Adipocyte (in vitro differentiated cells): ENCODE measurements at places on chromosomes 4 and X.
A peak's percentile ranks its signal among the peaks of the same experiment; 100 is the strongest.

DNA sequence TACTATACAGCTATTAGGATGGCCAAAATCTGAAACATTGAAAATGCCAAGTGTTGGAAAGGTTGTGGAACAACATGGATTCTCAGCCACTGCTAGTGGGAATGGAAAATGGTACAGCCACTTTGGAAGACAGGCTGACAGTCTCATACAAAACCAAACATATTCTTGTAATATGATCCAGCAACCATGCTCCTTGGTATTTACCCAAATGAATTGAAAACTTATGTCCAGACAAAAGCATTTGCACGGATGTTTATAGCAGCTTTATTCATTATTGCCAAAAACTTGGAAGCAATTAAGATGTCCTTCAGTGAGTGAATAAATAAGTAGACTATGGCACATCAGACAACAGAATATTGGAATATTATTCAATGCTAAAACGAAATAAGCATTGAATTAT lies 105.8 kb upstream of the DCLK2 start:
- peak; percentile 74 for DNase-seq

DNA sequence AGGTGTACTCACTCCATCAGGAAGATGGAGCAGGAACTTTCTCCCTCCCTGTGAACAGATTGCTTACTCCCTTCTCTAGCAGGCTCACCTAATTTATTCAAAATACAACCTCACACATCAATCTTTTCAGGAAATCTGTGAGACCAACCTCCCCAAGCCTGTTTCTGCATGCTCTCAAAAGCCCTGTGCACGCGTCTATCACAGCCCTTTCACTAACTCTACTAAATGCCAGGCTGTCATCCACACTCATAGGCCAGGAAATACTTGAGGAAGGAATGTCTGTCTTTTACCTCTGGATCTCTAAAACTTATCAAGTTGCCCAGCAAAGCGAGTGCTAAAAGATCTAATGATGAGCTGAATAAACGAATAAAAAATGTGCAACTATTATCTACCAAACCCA lies 11.2 kb downstream of the CAMK2D start:
- no peak for DNase-seq

DNA sequence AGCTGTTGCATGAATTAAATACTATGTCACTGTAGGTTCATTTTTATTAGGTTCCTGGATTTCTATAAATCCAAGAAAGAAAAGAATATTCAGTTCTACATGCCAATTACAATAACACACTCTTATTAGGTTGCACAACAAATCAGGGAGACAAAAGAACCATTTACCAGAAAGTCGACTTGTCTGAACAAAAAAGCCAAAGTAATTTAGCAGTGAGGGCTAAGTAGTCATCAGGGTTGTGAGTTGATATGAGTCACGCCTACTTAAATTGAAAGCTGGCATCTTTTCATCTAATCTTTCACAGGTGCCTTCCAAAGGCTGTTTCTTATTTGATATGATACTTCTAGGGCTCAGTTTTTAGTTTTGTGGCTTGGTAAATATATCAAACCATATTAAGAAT lies 25.4 kb upstream of the GNRHR start:
- no peak for DNase-seq

GRCh38 chr4:55781812-55782211 lies 37.8 kb upstream of the EXOC1L start:
- DNase-seq, result no peak

- no peak for DNase-seq
These were observed 28.8 kb downstream of the CD99 start for GRCh38 chrX:2719774-2720447.

- no peak for DNase-seq
These were observed 172.6 kb downstream of the AMELX start for GRCh38 chrX:11465648-11466411.

DNA sequence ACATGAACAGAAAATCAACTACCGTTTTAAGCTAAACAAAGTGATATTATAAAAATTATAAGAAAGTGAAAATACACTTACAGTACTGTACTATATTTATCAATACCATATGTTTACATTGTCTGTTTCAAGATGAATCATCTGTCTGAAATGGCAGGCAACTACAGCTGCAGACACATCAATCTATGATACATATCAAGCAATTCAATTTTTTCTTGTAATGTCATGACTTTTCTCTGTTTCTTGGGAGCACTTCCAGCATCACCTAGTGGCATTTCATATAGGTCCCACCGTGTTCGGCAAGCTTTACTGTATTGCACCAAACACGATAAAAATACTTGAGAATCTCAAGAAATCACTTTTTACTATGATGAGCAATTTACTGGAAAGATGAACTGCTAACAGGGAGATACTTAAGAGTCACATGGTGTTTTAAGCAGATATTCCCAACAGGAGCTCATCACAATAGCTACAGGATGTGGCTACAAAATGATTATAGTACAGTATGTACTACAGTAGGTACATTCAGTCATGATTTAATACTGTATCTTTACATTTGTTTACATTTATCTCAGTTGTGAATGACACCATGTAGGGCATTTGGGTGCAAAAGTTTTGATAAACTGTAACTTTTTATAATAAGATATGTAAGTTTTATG lies 207.4 kb downstream of the ADAM29 start:
- DNase-seq, result no peak

GRCh38 chrX:1215123-1215823 lies 2.8 kb upstream of the CRLF2 start:
- no peak for DNase-seq

GRCh38 chr4:131470360-131470759 lies 1678.7 kb upstream of the PCDH10 start:
- no peak for DNase-seq

GRCh38 chr4:28444886-28445496 lies 1584.3 kb downstream of the STIM2 start:
- DNase-seq, result no peak

GRCh38 chrX:131617182-131617581 lies 73.3 kb downstream of the OR13H1 start:
- DNase-seq, result no peak

GRCh38 chr4:5124876-5125275 lies 73.6 kb downstream of the STK32B start:
- DNase-seq, result no peak

- DNase-seq, result no peak
These were observed 555.6 kb downstream of the PPARGC1A start for GRCh38 chr4:23333946-23334878.

DNA sequence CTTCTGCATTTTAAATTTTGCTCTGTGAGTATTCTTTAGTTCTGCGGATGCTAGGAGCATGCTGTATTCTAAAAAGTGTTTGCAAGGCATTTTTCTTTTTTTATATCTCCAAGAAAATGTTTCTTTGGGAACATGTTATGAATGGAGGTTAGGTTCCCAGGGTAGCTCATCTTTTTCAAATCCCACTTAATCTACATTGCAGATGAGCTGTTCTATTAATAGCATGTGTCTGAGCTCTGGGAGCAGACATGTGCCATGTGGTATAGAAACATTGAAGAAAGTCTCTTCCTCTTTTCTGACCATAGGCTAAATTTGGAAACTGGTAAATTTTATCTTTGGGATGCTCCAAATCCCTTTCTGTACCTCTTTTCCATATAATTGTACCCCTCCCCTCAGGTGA lies 23.2 kb downstream of the DIAPH2 start:
- no peak for DNase-seq

GRCh38 chr4:140242357-140243277 lies 88.6 kb upstream of the MAML3 start:
- DNase-seq, result no peak

GRCh38 chrX:13432414-13433297 lies 112.8 kb upstream of the ATXN3L start:
- peak; percentile 94 for DNase-seq

GRCh38 chrX:112056886-112057285 lies 25.7 kb downstream of the TRPC5 start:
- DNase-seq, result no peak

DNA sequence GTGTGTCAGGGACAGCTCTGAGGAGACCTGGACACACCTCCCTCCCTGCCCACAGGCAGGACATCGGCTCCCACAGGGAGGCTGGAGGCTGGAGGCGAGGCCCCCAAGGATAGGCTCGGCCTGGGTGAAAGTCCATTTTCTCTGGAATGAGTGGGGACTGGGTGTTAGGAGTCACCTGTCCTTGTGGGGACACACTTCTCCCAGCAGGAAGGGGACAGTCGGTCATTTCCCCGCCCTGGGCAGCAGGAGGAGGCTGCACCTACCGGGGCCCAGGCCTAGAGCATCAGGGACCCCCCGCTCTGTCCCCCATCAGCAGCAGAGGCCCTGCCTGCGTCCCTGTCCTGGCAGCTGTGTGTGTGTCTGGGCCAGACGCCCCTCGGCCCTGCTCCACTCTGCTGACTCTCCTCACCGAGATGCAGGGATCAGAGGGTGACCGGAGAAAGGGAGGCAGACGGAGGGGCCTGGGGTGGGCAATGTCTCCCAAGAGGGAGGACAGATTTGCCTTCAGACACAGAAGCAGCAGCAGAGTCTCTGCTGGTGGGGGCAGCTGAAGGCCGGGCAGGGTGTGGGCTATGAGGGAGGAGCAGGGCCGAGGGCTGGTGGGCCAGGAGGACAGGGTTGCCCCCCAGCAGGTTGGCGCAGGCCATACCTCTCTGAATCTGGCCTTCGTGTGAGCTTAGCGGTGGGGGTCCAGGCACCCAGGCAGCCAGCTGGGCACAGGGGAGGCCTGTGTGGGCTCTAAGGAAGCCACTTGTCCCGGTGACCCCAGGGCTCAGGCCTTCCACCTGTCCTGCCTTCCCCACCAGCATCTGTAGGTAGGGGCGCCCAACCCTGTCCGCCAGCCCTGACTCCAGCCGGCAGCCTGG lies 125.7 kb upstream of the NKX1-1 start:
- no peak for DNase-seq

GRCh38 chr4:109576462-109576861 lies 16.4 kb downstream of the MCUB start:
- DNase-seq, result no peak

DNA sequence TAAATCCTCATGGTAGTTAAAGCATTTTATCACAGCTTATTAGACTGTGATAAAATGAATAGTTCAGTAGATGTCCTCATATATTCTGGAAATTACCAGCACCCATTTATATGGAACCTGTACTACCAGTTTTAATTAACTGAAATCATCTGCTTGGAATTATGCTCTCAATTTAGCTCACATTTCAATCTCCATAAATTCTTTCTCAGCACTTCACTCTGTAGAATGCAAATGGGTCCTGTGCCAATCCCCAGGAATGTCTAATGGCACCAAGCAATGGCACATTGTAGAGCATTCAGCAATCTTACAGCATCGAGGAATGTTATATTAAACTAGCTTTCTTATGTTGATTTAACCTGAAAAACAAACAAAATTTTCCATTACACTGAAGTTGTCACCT lies 355.1 kb downstream of the PDHA2 start:
- DNase-seq, result peak; percentile 40

GRCh38 chrX:16975233-16975632 lies 28.8 kb downstream of the REPS2 start:
- no peak for DNase-seq

DNA sequence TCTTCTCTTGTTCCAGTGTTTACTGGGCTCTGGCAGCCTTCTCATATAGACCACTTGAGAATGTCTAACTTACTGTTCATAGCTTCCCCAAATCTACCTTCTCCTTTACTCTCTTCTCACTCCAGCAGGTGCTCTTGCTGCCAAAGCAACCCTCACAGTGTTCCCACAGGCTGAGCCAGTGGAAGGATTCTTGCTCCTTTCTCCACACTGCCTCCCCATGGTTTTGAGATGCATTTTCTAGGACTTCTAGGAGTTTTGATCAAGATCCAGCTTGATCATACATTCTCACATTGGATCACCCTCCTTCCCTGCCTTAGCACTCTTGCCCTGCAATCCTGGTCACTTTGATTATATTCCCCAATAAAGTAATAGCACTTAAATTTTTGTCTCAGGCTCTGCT lies 230.8 kb downstream of the TMEM47 start:
- DNase-seq, result no peak

GRCh38 chrX:153495903-153496589 lies 1.3 kb downstream of the BGN start:
- no peak for DNase-seq

DNA sequence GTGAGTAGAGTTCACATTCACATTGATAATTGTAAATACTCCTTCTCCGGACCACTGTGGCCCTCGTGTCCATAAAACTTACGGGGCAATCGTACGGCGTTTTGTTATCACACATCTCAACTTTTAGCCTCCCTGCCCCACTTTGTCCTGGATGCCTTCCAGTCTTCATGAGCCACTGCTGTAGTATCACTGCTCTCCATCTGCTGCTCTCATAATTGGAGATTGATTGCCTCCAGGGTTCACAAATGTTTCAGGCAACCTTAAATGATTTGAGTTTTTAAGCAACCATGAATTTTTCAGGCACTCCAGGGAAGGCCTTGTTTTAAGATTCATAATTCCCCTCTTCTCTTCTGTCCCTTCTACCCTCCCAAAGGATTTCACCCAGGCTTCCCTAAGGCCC lies 28.4 kb downstream of the ALPK1 start:
- DNase-seq, result no peak

DNA sequence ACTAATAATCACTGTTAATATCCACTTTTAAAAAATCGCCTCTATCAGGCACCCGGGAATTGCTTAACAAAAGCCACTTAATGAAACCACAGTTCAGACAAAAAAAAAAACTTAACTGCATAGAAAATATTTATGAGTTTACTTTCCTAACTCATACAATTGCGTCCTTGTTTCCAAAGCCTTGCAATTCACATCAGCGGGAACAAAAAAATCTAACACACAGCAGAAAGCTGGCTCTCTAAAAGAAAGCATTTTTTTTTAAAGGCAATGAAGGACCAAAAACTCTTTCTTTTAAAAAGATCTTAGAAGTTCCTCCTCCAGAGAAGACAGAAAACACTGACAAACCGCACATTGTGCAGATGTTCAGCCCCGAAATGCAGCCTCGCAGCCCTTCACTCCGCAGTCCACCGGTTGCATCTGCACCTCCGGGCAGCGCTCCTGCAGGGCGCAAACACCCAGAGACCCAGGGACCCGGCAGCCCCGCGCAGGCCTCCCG lies 812 bp downstream of the FAT1 start:
- peak; percentile 76 for DNase-seq

GRCh38 chr4:96175871-96176270 lies 336.0 kb downstream of the PDHA2 start:
- DNase-seq, result no peak

DNA sequence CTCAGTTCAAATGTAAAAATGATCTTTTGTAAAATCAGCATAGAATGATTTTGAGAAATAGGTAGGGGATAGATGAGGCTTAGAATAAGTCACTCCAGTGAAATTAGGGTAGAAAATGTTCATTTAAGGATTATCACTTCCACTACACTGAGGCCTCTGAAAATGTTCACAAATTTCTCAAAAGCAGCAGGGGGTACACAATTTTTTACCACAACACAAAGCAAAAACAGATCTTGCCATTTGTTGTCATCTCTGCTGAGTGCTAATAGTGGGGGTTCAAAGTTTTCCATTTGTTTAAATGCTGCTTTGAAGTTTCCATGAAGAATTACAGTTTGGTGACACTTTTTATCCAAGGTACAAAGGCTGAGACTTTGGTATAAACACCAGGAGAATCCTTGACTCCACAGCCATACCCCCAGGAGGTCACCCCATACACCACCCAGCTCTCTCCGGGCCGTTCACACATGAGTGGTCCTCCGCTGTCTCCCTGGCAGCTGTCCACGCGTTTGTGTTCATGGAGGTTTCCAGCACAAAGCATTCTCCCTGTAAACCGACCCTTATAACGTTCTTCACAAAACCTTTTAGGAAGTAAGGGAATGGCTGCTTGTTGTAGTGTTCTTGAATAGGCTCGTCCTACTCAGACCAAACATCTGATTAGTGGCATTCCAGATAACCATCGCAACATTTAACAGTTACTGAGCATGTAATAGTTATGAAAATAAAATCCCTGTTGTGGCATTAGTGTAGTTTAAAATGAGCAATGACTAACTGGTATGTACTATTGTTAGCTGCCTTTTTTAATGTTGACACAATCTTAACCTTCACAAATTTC lies 71.0 kb downstream of the PRSS12 start:
- DNase-seq, result peak; percentile 64

- DNase-seq, result peak; percentile 16
These were observed 238.9 kb downstream of the SLC7A11 start for GRCh38 chr4:138003248-138003647.
